ENCODE measurements at places on chromosomes 6 and 20.

GRCh38 chr6:136033416-136033815 is 181.9 kb downstream of the PDE7B start:
- no peak for DNase-seq

DNA sequence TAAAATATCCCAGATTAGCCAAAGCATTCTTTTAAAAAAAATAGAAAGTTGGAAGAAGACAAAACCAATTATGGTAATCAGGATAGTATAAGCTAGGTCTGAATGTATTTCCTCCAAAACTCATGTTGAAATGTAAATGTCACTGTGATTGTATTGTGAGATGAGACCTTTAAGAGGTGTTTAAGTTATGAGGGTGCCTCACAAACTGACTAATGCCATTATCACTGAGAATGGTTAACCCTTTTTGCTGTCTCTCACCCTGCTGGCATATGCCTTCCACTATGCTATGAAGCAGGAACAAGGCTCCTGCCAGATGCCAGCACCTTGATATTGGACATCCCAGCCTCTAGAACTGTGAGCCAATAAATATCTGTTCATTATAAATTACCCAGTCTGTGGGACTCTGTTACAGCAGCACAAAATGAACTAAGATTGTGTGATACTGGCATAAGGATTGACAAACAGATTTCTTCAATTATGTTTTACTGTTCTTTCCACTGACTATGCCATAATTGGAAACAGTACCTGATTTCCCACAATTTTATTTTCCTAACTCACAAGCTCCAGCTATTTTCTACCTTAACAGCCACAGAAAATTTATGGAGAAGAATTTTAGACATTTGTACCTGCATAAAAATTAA is 63.8 kb downstream of the IBTK start:
- no peak for DNase-seq

DNA sequence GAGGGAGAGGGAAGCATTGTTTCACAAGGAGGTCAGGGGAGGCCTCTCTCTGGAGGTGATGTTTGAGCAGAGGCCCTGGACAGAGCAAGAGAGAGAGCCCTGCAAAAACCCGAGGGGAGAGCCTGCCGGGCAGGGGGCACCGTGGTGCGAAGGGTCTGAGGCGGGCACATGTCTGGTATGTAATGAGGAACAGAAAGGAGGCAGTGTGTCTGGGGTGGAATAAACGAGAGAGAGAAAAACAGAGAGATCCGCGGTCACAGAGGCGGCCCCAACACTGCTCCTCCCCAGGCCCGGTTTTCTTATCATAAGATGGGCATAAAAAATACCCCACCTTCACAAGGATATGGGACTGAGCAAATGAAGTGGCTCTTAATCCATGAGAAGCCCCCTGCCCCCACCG is 119.2 kb downstream of the PREX1 start:
- no peak for DNase-seq

GRCh38 chr6:99241905-99242534 is 107.5 kb downstream of the FAXC start:
- DNase-seq: peak; percentile 19

- no peak for DNase-seq
Observed at GRCh38 chr6:92700411-92700810, 718.9 kb downstream of the EPHA7 start.

DNA sequence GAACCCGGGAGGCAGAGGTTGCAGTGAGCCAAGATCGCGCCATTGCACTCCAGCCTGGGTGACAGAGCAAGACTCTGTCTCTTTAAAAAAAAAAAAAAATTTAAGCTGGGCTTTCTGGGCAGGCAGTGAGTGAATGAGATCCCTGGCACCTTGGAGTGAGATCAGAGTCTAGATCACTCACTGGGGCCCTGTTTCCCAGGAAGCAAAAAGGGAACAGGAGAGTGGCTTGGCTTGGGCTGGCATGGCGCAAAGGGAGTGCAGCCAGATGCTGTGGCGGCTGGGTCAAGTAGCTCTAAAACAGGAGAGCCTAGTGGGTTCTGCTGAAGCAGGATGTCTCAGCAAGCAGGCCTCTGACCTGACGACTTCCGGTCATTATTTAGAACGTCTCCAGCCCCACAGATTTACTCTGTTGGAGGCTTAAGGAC is 10.4 kb downstream of the PLCG1 start:
- no peak for DNase-seq

Data from COR-L47 (cell line).